ENCODE measurements at places on chromosomes 2 and 18.
A peak's percentile ranks its signal among the peaks of the same experiment; 100 is the strongest.

- no peak for DNase-seq
Measured at GRCh38 chr2:95284886-95285541, 10.8 kb downstream of the PROM2 start.

DNA sequence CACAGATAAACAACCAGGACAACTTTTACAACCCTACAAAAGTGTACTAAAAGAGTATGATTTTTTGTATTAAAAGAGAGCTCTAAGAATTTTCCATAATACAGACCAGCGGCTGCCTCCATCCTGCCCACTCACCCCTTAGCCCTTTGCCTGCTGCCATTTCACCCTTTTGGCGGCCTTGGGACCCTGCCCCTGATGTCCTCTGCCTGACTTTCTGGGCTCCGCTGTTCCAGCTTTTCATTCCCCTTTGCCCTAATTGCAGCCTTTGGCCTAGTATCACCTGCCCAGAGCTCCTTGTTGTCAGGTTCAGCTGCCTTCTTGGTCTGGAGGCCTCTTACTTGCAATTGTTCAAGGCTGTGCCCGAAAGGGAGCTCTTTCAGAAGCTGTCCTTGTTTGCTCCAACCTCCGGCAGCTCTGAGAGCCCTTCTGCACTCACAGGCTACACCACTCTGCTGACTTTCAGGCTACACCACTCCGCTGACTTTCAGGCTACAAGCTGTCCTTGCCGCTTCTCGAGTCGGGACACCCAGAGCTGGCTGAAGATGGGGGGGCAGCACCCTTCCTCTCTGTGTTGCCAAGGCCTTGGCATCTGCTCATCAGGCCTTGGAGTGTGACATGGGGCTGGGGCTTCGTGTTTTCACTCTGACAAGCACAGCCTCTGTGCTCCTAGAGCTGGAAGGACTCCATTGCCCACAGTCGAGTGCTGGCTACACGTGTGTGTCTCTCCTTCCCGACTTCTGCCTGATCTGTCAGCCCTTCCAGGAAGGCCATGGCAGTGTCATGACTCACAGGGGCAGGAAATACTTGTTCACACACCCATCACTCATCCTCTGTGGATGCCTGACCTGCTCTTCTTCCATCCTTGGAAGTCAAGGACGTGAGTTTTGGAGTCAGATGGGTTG is 43.1 kb upstream of the HDAC4 start:
- DNase-seq = no peak

DNA sequence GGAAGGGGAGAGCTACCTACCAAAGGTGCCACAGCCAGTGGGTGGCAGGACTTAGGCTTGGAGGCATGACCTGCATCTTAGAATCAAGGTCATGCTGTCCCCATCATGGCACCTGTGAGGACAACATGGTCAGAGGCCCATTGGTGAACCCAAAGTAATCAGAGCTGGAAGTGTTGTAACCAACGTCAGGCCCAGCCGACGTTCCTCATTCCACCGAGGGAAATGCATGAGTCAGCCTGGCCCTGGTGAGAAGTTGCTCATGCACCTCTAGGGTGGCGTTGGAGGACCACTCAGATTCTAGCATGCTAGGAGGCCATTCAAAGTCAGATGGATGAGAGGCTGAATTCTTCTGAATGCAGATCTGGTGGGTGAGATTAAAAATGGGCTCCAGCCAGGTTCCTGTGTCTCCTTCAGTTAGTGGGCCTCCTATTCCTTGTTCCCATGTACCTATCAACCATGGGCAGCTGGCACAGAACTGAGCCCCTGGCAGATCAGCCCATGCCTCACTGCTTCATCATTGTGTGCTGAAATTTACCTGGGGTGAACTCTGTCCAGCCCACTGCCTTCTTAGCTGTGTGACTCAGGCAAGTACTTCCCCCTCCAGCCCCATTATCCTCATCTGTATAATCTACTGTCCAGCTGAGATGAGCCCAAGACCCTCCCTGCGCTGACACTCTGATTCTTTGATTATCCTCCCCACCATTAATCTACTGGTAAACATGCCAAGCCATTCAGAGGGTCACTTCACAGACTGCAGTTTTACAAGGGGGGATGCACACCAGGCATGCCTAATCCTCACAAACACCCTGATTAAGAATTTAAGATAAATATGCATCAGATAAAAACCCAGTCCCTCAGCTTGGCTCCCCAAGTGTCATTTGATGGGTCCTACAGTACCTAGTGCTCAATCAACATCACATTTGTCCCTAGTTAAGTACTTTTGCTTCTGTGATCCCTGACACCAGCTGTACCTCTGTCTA is 14.0 kb downstream of the SLC14A2 start:
- no peak for DNase-seq

DNA sequence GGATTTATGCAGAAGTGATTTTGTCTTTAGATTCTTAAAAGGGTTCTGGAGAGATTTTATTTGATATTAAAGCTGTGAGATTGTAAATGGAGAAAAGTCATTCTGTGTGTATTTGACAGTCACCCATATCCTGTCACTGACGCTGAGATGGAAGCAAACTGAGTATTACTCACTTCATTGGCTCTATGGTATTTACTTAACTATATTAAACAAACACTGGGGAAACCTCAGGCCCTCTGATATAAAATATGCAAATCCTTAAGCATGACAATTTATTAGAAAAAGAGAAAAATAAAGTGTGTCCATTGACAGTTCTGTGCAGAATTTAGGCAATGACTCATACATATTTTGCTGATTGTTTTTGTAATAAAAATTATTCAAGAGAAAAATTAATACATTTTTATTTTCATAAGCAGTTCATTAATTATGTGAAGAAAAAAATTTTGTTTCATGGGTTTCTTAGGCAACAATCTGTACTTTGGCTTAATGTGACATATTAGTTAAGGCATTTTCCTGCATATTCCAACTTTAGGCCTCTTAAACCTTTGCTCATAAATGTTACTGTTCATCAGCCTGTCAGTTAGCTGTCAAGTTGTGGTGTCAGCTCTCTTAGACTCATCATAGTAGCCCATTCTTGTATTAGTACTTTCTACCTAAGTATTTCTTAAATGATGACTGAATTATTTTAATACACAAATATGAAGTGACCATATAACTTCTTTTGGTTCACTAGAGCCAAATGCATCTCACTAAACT is 99.9 kb downstream of the PARD3B start:
- no peak for DNase-seq

GRCh38 chr2:162258686-162259085 is 15.4 kb upstream of the FAP start:
- DNase-seq = no peak

DNA sequence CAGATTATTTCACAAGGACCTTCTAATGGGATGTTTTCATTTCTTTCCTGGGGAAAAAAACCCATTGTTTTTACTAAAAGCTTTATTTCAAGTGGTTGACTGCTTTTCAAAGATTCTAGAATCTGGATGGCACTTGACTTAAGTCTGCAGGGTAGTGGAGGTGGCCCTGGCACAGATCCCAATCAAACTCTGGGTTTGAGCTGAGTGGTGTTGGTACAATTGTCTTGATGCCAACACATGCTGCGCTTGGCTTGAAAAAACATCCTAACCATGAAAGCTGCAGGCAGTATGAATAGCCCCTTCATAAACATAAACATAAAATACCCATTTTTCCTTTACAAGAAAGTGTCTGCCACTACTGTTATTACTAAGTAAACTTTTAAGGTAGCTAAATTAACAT is 3.6 kb downstream of the PAPOLG start:
- DNase-seq = no peak

GRCh38 chr2:133122529-133122928 is 445.7 kb downstream of the NCKAP5 start:
- no peak for DNase-seq

GRCh38 chr2:69382547-69382946 is 4.5 kb downstream of the GFPT1 start:
- no peak for DNase-seq

GRCh38 chr18:3692691-3693090 is 242.7 kb downstream of the TGIF1 start:
- DNase-seq = no peak

DNA sequence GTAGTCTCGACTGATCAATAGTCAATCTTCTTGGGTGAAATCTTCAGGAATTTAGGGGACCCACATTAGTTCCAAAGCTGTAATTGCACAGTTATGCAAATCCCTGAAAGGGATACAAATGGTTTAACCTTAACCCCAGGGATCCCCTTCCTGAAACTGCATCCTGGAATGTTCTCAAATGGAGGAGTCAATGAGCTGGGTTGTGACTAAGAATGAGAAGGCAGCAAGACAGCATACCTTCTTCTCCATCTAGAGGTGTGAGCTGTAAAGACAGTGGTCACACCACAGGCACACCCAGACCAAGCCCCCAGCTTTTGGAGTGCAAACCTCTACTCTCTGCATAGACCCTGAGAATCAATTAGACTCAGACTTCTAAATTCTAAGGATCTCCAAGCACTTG is 164.7 kb upstream of the MEIS1 start:
- DNase-seq = no peak

DNA sequence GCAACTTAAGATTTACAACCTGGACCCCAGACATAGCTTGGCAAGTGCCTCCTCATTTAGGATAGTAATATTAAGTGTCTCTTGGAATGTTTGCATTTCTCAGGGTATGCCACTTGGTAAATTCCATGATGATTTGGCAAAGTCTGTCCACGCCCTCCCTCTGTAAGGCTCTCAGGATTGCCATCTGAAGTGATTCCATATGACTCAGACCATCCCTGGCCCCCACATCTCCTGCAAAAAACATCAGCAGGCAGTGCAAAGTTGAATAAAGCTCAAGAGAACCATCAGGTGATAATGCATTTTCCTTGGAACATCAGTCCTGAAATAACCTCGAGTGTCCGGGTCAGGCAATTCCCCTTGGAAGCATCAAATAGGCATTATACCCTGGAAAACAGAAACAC is 27.1 kb upstream of the PIEZO2 start:
- DNase-seq = no peak

DNA sequence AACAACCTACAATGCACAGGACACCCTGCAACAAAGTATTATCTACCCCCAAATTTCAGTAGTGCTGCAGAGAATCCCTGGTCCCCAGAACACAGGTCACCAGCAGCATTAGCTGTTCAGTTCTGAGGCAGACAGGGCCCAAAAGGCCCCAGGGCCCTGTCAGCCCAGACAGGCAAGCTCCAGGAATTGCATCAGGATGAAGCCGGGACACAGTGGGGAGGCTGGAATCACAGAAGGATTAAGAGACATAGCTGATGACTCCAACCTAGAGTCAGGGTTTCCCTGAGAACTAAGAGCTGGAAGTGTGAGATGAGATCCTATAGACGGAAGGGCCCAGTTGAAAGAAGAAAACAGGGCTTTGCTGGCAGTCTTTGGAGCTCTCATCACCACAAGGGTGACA is 148.1 kb downstream of the GALNT14 start:
- DNase-seq = no peak

- no peak for DNase-seq
Measured at GRCh38 chr18:5302606-5303005, 7.1 kb upstream of the ZBTB14 start.

DNA sequence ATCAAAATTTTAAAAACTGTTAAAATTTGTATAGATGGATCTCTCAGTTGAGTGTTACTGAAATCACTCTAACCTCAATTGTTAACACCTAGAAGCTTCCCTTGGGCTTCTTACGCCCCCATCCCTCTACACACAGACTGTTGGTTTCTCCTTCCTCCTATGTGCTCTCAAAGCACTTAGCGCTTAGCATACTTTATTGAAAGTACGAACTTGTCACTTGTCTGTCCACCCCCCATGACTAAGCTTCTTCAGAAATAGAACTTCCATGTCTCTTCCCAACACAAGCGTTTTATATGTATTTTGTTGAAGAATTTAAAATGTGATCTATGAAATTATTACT is 441 bp downstream of the MPHOSPH10 start:
- no peak for DNase-seq

- no peak for DNase-seq
Measured at GRCh38 chr2:58341047-58341446, 99.9 kb upstream of the FANCL start.

GRCh38 chr18:35028536-35028935 is 12.7 kb upstream of the MAPRE2 start:
- no peak for DNase-seq

GRCh38 chr2:189350540-189351209 is 90.6 kb upstream of the WDR75 start:
- DNase-seq = no peak

DNA sequence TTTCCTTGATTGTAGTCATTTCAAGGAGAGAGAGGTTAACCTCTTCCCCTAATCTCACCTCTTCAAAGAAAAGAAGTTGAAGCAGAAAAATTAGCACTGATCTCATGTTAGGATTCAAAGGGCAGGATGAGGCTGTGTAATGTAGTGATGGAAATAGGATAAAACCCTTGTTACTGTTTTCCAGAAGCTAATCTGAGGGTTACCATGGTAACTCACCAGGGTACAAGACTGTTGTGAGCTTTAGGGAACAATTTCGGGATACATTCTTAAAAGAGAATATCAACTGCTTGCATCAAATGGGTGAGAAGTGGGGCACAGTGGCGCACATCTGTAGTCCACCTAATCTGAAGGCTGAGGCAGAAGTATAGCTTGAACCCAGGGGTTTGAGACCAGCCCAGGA is 64.9 kb upstream of the SLC39A10 start:
- no peak for DNase-seq

DNA sequence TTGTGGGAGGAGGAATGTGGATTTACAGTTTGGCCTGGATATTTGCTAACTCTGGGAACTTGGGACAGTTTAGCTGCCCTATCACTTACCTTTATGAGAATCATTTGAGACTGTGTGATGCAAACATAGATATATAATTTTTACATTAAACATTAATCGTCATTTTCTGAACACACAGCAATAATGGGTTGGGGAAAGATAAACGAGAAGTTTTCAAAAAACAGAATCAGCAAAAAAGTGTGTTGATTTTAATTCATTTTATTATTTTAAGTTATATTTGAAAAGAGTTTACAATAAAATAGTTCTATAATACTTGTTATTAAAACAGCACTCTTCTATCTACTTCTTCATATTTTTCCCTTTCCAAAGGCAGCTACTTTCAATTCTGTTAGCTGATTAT is 813.3 kb downstream of the SLC4A3 start:
- DNase-seq = no peak

- DNase-seq = no peak
Measured at GRCh38 chr2:137987011-137987410, 22.7 kb downstream of the HNMT start.

- DNase-seq = peak; percentile 67
Measured at GRCh38 chr2:234292205-234292961, 204.5 kb downstream of the ARL4C start.

GRCh38 chr2:190696792-190697398 is 48.0 kb downstream of the NAB1 start:
- no peak for DNase-seq

GRCh38 chr18:49835405-49835804 is 22.1 kb upstream of the ACAA2 start:
- DNase-seq = no peak

Measured in activated T-cell treated with anti-CD3 and anti-CD28 coated beads for 24 hours (primary cell).